ENCODE measurements at places on chromosomes 7 and 10.

GRCh38 chr10:47164126-47164799 lies 135.7 kb upstream of the GDF10 start:
- no peak for DNase-seq

DNA sequence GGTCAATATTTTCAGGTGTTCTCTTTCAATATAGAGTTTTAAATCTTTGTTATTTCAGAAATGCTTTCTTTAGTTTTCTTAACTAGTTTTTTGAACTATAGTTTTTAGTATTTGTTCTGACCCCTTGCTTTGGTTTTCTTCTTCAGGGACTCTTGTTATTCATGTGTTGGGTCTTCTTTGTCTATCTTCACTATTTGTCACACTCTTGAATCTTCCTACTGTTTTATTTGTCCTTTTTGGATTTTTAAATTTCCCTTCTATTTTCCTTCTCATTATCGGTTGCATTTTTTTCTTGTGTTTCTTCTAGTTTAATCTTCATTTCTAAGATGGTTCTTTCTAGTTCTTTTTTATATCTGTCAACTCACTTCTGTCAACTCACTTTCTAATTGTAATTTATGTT lies 37.1 kb upstream of the PRKAG2 start:
- DNase-seq, result no peak

- no peak for DNase-seq
Observed at GRCh38 chr10:103852189-103852711, 3.1 kb downstream of the SH3PXD2A start.

- DNase-seq, result no peak
Observed at GRCh38 chr7:4268040-4268965, 413.8 kb upstream of the FOXK1 start.

GRCh38 chr10:3835770-3836169 lies 50.8 kb upstream of the KLF6 start:
- no peak for DNase-seq

GRCh38 chr7:151592868-151593486 lies 73.3 kb upstream of the RHEB start:
- no peak for DNase-seq

DNA sequence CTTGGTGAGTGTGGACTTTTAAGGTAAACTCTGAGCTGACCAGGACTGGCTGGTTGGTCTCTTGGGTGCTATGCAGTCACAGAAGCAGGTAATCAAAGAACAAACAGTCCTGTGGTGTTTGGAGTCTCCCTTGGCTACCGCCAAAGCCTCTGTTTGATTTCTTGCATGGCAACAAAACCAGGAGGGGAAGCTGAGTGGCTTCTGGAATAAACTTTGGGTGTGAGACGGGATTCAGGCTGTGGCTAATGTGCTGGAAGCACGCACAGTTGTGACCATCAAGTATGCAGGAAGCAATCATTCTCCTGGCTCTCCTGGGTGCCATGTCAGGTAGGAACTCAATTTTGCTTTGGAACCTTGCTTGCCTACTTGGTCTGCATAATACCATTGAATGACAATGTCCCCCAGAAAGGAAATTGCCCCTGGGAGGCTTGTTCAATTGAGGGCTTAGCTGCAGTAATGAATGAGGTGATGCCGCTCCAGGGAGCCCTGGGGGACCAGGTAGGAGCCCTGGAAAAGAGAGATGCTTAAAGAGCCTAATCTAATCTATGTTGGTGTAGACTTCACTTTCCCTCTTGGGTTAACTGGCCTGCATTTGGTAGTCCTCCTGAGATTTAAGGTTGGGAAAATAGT lies at the start of gene CDHR3:
CDHR3 (plus strand) TSS at position 227 of the 630 bp plus-strand sequence; CDS start at position 282, 55 bp downstream.
- no peak for DNase-seq

GRCh38 chr10:124558339-124559321 lies 97.0 kb downstream of the LHPP start:
- DNase-seq, result no peak

GRCh38 chr7:97499204-97499603 lies 232.7 kb upstream of the TAC1 start:
- DNase-seq, result peak; percentile 42

- DNase-seq, result no peak
Observed at GRCh38 chr7:4837803-4838625, 23.8 kb downstream of the PAPOLB start.

GRCh38 chr7:109235316-109235715 lies 665.6 kb downstream of the DNAJB9 start:
- no peak for DNase-seq

- DNase-seq, result no peak
Observed at GRCh38 chr10:52747694-52748093, 24.9 kb downstream of the MBL2 start.

- no peak for DNase-seq
Observed at GRCh38 chr10:132366006-132366405, 31.0 kb upstream of the PWWP2B start.

- DNase-seq, result no peak
Observed at GRCh38 chr7:34806831-34807230, 148.8 kb downstream of the NPSR1 start.

DNA sequence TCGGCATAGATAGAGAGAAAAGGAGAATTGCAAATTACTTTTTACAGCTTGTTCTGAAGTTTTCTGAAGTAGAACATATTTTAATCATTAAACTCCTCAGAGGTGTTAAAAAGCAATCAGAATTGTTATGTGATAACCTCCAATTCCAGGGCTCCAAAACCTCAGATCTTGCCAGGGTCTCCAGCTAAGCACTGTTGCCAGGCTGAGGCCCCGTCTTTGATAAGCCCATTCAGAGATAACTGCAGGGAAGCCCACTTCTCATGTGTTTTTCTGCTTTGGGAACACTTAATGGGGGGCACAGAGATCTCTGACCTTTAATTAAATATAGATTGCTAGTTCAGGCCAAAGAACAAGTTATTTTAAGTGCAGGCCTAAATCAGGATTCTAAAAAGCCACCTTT lies 40.4 kb downstream of the GFRA1 start:
- no peak for DNase-seq

GRCh38 chr7:50672045-50672444 lies 106.8 kb upstream of the DDC start:
- no peak for DNase-seq

DNA sequence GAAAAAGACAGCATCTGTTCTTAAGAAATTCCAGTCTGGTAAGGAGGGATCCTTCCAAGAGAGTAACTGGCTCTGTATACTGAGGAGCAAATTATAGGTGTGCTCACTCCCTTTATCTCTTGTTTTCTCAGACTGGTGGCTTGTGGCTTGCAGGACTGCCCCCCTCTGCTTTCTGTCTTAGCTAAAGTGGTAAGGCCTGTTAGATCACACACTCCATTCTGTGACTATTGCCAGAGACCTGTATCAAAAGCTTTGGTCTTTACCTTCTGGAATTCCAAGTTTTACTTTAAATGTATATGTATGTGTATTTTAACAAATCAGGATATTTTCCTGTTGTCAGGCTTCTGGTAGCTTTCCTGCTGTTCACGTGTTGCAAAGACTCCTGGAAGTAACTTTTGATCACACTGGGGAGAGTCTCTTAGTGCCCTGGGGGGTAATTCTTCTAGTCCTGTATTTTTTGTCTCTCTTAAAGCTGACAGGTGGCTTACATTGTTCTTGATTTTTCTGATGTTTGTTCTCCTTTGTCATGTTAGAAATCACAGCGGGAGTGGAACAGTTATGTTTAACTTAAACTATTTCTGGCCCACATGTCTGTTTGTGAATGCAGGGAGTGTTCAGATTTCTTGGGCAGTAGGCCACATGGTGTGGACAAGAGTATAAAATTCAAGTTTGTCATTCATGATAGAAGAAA lies 99.0 kb downstream of the PLPP4 start:
- no peak for DNase-seq

DNA sequence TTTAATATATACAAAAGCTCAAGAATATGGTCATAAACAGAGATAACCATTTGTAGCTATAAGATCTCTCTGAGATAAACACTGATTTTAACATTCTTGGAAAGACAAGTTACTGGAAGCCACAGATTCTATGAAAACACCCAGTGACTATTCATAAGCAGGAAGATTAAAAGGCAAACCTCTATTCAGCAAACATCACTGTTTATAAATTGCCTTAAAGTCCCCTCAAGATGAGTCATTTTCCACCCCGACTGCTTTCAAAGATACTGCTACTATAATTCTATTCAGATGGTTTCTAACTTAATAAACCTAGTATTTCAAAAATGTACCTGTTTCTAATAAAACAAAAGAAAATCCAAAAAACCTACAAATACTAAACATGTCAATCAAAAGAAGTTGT lies 21.0 kb downstream of the TM9SF3 start:
- DNase-seq, result peak; percentile 45

DNA sequence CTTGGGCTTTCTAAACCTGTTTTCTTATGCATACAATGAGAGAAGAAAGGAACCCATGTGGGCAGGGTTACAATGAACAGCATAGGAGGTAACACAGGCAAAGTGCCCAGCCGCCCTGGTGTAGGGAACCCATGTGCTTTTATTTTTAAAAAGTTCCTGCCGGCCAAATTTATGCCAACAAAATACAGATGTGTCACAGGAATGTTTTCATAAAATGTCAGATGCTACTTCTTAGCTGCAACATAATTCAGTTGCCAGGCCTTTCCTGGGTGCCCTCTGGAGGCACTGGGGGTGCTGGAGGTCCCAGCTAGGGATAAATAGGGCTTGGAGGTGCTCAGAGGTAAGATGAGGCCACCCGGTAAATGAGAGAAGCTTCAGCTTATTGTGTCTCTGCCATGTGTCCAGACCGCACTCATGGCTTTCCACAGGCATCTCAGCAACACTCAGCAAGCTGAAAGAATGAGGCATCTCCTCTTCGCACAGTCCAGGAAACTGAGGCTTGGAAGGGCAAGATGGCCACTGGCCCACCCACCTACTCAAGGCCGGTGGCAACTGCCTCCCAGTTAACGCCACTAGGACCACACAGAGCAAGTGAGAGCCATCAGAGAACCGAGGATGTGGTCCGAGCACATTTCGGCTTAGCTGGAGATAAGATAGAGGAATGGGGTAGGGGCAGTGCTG lies 58.3 kb downstream of the CPXM2 start:
- no peak for DNase-seq

Data from A673 (cell line).